ENCODE measurements at places on chromosomes 4 and X.

DNA sequence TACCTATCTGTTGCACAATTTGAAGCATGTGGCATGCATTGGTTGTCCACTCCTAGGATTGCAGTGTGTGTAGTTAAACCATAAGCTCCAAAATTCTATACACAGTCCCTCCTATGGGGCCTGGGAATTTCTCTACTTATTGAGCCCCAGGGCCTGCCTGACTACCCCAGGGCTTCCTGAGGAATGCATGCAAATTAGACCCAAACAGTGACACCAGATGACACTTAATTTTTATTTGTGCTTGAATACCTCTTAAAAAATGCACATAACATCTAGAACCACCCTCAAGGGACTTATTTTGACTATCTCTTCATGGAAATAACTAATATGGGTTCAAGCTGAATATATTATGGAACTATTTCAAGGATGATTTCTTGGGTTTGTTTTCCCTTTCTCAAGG lies 236.4 kb downstream of the PPP1R2C start:
- DNase-seq = no peak

- DNase-seq = no peak
Measured at GRCh38 chr4:13966231-13967195, 339.0 kb upstream of the BOD1L1 start.

GRCh38 chrX:40104985-40105834 lies 7.5 kb upstream of the BCOR start:
- DNase-seq = no peak

- no peak for DNase-seq
Measured at GRCh38 chrX:74680391-74680790, 66.0 kb upstream of the RLIM start.

DNA sequence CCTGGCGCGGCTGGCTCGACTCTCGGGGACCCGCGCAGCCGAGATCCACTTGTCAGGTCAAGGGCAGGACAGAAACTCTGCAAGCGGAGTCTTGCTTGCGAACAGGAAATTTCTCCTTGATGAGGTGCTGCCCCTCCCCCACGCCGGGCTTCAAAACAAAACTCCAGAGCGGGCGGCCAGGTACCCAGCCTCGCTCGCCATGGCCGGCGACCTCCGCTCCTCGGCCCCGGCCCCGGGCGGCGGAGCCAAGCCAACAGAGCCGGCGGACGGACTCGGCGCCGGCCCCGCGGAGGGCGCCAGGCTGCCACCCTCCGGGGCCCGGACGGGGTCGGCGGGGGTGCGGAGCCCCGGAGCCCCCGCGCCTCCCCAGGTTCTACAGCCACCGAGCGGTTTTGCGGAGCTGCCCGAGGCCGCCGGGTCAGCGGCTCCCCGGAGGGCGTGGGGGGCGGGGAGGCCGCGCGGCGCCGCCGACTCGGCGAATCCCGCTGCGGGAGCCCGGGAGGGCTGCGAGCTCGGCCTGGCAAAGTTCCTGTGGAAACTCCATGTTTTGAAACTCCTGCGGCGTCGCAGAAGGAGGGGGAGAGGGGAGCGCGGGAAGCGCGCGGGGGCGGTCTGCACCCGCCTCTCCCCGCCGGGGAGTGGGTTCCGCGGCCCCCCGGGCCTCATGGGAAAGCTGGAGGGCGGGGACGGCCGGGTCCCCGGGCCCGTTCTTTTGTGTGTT lies 11.7 kb upstream of the BCOR start:
- no peak for DNase-seq

DNA sequence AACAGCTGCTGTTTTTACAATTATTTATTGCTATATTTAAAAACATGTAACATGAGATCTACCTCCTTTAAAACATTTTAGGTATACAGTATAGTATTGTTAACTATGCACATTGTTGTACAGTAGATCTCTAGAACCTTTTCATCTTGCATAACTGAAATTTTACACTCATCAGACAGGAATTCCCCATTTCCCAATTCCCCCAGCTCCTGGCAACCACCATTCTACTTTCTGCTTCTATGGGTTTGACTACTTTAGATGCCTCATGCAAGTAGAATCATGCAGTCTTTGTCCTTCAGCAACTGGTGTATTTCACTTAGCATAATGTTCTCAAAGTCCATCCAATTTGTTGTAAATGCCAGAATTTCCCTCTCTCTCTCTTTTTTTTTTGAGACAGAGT lies 9.7 kb upstream of the LSM6 start:
- no peak for DNase-seq

DNA sequence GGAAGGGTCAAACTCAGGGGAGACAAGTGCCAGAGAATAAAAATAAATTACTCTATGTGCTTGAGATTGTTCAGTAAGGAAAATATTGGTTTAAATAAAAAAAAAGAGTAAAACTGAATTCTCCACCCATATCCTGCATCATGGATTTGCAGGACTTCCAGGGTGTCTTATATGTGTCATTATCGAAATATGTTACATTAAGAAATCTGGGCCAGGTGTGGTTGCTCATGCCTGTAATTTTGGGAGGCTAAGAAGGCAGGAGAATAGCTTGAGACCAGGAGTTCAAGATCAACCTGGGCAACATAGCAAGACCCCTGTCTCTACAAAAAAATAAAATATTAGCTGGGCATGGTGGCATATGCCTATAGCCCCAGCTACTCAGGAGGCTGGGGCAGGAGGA lies 104.9 kb downstream of the PPP3CA start:
- DNase-seq = no peak

DNA sequence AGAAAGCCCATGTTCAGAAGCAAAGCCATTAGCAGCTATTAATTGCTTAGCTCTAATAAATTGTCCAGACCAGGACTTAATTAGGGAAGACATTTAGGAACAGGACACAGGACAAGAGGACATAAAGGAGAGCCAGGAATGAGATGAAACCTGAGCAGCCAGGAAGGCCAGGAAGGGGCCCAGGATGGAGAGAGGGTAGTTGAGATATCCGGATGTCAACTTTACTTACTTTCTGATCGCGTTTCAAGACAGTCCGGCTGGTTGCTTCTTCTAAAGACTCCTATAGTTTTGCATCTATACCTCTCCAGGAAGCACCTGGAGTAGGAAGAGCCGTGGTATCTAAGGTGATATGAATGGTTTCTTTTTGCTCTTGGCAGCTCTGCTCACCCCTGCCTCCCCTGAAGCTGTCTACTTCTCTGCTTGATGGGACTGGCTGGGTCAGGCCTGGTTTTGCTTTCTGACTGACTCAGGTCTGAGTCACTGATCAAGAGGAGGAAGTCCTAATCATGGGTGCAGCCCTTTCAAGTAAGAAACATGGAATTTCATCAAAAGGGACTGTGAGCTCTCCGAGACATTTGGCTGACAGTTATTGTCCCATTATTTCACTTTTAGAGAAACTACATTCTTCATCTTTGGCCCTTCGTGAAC lies 733.3 kb downstream of the RPA4 start:
- DNase-seq = no peak

DNA sequence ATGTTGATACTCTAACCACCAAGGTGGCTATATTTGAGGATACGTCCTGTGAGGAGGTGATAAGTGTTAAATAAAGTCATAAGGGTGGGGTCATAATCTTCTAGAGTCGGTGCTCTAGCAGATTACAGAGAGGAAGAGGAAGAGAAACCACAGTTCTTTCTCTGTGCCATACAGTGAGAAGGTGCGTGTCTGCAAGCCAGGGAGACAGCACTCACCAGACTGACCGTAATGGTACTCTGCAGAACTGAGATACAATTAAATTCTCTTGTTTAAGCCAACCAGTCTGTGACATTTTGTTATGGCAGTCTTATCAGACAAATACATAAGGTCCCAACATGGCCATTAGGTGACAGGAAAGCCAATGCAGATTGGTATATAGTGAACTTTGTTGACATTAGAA lies 480.9 kb upstream of the IGFBP7 start:
- no peak for DNase-seq

- DNase-seq = peak; percentile 23
Measured at GRCh38 chrX:123859409-123859845, 426 bp upstream of the XIAP start.

DNA sequence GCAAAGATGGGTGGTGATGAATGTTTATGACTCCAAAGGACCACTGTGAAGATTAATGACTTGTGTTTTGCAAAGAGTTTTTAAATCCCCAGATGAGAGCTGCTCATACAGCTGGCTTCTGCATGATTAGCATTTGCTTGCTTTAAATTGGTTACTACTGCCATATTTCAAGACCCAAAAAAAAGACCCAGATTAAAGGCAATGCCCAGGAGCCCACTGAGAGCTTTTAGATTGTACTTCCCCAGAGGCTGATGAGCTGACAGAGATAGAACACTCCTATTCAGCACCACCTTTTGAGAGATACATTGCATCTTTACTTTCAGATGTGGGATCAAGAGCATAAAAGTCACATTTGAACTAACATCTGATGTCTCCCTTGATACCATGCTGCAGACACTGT lies 142.0 kb downstream of the HNRNPD start:
- no peak for DNase-seq

- no peak for DNase-seq
Measured at GRCh38 chrX:6449946-6450345, 85.0 kb downstream of the VCX3A start.

- no peak for DNase-seq
Measured at GRCh38 chr4:185247151-185247550, 37.8 kb downstream of the SNX25 start.

Measured in activated CD8-positive, alpha-beta memory T cell treated with anti-CD3 and anti-CD28 coated beads for 4 hours (primary cell).